Epithelial cell of proximal tubule (primary cell): ENCODE measurements at places on chromosomes 2 and 18. TPM values are rescaled to one million over a fixed set of nuclear protein-coding genes. Genes with fewer than 3 reads are reported as not detected.

GRCh38 chr2:199144036-199144435 lies 313.7 kb downstream of the SATB2 start:
- DNase-seq = no peak

DNA sequence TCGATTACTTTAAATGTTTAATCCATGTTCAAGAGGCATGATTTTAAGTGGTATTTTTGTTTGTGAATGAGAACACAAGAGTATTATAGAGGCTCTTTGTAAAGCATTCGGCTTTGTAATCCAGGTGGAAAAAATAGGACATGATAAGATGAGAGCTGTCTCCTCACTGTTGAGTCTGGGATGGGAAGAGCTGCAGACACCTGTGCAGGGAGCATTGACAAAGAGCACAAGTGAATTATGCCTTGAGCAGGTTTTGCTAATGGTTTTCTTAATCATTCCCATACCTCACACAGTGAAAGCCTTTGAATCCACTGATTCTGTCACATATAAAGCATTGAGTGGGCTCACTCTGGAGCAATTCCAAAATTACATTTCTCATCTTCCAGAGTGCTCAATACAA lies 9.6 kb downstream of the COL6A3 start:
- no peak for DNase-seq

NT5C1B gene
- not detected in 2 replicates for total RNA-seq

KLHL14 gene
- 2.9 and 3.0 TPM in 2 replicates for total RNA-seq

DNA sequence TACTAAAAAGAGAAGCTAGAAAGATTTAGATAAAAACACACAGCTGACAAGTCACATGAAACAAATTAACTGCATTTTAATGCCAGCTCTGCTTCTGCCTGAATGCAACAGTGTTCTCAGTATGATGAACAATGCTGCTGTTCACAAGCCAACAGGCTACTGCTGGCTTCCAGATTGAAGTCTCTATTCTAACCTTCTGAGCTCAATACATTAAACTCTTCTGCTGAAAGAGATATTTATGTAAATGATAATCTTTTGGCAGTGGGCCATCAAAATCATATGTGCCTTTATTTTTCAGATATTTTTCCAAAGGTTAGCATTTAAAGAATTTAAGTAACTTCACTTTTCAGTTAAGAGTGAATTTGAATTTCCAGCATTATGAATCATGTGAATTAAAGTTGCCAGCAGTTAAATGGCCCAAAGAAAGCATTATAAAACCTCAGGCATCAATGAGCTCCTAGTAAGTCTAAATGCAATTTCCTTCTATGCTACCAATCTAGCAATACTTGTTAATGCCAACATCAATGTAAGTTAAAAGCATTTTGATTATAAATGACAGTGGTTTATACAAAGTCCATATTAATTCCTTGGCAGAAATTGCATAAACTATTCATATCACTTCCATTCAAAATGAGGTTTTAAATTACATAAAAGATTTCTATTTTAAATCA lies 72.4 kb downstream of the ID2 start:
- DNase-seq = no peak

CCNYL1 gene
- total RNA-seq = 9.3 and 20.5 TPM in 2 replicates

DNA sequence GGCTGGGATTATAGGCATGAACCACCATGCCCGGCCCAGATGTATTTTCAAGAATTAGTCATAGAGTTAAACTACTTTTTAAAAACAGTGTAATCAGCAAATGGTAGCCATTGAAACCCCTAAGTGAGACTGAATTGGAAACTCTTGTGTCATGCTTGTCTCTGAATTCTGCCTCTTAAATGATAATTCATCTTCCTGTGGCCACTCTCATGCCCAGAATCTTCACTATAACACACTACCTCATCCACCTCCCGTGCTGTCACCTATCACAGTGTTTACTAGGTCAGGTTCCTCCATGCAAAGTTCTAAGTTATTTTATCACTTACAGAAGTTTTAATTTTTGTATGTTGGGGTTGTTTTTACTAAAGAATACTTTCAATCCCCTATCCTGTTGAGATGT lies 197.5 kb downstream of the PHLPP1 start:
- no peak for DNase-seq
